ENCODE measurements at places on chromosomes 16 and 17. TPM values are rescaled to one million over a fixed set of nuclear protein-coding genes. Genes with fewer than 3 reads are reported as not detected.

- no peak overlapping the region for H3K4me3 ChIP-seq
- DNase-seq = no peak
- H3K36me3 ChIP-seq = no peaks in the 10 kb centered on the region
- H3K4me1 ChIP-seq = no peaks in the 10 kb centered on the region
Measured at GRCh38 chr16:71421911-71422310, 19.9 kb downstream of the TLE7 start.

DNA sequence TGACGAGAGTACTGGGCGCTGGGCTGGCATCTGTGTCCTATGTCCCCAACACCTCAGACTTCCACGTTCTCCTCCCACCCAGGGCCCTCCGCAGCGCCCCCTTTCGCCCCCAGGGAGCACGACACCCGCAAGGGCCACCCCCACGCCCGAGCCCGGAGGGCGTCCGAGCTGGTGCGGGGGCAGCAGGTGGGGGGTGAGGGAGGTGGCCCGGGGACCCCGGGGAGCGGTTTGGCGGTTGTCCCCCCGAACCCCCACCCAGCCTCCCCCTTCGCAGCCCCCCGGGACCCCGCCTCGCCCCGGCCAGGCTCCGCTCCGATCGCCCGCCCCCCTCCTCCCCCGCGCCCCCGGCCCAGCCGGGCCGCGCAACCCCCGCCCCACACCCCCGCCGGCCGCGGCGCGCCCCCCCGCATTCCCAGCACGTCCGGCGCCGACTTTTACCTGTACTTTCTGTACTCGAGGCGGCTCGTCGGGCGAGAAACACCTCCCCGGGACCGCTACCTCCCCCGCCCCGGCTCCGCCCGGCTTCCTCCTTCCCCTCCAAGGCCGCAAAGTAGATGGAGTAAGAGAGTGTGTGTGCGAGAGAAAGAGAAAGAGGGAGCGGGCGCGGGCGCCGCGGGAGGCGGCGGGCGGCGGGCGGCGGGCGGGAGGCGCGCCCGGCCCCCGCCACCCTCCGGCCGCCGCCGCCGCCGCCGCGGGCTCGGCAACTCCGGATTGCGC is 901 bp downstream of the CDYL2 start:
- no peak for DNase-seq
- no peak overlapping the region for H3K27ac ChIP-seq
- H3K36me3 ChIP-seq = no peaks in the 10 kb centered on the region
- peak overlapping the region; percentile 100 for H3K4me3 ChIP-seq

GRCh38 chr16:865026-865425 is 64.5 kb upstream of the GNG13 start:
- DNase-seq = no peak
- no peaks in the 10 kb centered on the region for H3K27me3 ChIP-seq
- H3K4me3 ChIP-seq = no peak overlapping the region
- H3K27ac ChIP-seq = no peak overlapping the region

Gene CCL16
- total RNA-seq = not detected

Gene SPN
- total RNA-seq = not detected

- H3K27me3 ChIP-seq = no peaks in the 10 kb centered on the region
- H3K4me3 ChIP-seq = no peak overlapping the region
- no peak for DNase-seq
- H3K27ac ChIP-seq = no peak overlapping the region
- H3K4me1 ChIP-seq = peaks cover 26% of the 10 kb centered on the region
Measured at GRCh38 chr16:8953064-8953463, 10.6 kb downstream of the USP7 start.

Gene MYH13
- not detected for total RNA-seq

DNA sequence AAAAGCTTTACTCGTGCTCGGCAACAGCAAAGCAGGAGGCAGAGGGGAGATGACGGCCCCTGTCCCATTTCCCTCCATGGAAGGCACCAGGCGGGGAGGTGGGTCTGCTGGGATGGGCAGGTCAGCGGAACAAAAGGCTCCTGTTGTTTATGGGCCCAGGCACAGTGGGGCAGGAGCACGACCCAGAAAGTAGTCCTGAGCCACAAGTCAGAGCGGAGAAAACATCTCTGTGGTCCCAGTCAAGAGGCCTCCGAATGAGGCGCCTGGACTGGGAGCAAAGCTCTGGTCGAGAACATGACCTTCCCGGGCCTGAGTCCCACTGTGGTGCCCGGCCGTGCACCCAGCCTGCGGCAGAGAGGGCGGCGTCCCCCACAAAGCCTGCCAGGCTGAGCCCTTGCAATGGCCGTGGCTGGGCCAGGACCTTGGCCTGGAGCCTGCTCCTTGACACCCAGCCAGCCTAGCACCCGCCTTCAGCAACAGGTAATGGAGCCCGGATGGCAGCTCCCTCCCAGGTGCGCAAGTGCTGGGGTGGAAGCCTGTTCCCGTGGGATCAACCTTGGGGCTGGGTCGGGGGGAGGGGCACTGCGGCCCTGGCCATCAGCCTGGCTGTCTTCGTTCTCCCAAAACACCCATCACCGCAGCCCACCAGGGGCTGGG is 3.6 kb downstream of the RFNG start:
- no peak overlapping the region for H3K4me3 ChIP-seq
- no peak overlapping the region for H3K27ac ChIP-seq
- H3K4me1 ChIP-seq = peaks cover 14% of the 10 kb centered on the region

Gene MYH2
- not detected for total RNA-seq

Gene CNP
- total RNA-seq = 50.3 TPM

Gene CDC42EP4
- total RNA-seq = 16.1 TPM

Gene PLK1
- 20.0 TPM for total RNA-seq

DNA sequence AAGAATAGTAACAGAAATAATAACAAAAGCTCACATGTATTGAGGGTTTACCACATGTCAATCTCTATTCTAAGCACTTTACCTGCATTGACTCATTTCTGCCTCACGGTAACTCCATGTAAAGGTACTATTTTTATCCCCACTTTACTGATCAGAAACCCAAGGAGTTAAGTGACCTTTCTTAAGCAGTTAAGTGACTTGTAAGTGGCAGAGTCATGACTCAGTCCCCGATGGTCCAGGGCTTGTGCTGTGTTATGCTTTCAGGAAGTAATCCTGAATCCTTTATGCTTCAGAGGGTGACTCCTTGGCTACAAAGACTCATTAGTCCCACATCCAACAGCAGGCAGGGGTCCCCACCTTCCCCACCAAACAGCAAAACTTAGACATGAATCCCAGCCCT is 66.5 kb downstream of the MRM1 start:
- H3K36me3 ChIP-seq = no peaks in the 10 kb centered on the region
- peaks cover 28% of the 10 kb centered on the region for H3K27me3 ChIP-seq
- DNase-seq = no peak

- H3K4me1 ChIP-seq = peaks cover 22% of the 10 kb centered on the region
- H3K27me3 ChIP-seq = no peaks in the 10 kb centered on the region
- H3K4me3 ChIP-seq = peak within 1 kb of the TSS; percentile 89
- peaks cover 4% of the 10 kb centered on the region for H3K36me3 ChIP-seq
- peak; percentile 83 for DNase-seq
- H3K27ac ChIP-seq = peak within 1 kb of the TSS; percentile 90
Measured at GRCh38 chr17:78925234-78925633, at the start of gene TIMP2. Gene TIMP2 (minus strand): TSS chr17:78925387. CDS start chr17:78925088, 299 bp downstream.

DNA sequence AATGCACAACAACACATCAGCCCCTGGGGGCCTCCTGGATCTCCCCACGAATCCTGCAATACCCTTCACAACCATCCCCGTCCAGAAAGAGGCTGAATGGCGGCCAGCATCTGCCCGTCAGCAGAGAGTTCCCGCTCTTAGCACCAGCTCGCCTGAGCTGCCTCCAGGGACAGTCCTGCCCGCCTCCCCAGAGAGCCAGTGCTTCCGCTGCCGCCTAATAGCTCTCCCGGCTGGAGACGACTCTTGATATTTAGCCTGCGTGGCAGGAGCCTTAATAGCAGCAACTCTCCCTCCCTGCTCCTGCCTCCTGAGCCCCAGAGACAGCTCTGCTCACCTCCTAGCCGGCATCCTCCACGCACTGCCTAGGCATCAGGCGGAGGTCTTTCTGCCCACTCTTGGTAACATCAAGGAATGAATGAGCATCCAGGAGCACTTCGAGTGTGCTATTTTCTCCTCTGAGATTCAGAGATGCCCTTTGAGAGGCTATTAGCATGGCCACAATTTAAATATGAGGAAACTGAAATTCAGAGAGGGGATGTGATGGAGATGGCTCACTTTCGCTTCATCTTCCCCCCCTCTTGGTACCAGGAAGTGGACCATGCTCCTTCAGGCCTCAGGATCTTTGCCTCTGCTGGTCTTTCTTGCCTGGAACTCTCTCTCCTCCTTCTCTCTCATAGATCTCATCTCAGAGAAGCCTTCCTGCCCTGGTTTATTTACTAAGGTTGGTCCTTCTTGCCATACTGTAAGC is 67.9 kb downstream of the RAI1 start:
- no peaks in the 10 kb centered on the region for H3K27me3 ChIP-seq
- peaks cover 20% of the 10 kb centered on the region for H3K4me1 ChIP-seq
- DNase-seq = no peak
- no peak overlapping the region for H3K4me3 ChIP-seq
- no peak overlapping the region for H3K27ac ChIP-seq

Gene CHAD
- total RNA-seq = not detected

Gene RGS9
- 1.4 TPM for total RNA-seq

Gene GDPD1
- total RNA-seq = 1.1 TPM

DNA sequence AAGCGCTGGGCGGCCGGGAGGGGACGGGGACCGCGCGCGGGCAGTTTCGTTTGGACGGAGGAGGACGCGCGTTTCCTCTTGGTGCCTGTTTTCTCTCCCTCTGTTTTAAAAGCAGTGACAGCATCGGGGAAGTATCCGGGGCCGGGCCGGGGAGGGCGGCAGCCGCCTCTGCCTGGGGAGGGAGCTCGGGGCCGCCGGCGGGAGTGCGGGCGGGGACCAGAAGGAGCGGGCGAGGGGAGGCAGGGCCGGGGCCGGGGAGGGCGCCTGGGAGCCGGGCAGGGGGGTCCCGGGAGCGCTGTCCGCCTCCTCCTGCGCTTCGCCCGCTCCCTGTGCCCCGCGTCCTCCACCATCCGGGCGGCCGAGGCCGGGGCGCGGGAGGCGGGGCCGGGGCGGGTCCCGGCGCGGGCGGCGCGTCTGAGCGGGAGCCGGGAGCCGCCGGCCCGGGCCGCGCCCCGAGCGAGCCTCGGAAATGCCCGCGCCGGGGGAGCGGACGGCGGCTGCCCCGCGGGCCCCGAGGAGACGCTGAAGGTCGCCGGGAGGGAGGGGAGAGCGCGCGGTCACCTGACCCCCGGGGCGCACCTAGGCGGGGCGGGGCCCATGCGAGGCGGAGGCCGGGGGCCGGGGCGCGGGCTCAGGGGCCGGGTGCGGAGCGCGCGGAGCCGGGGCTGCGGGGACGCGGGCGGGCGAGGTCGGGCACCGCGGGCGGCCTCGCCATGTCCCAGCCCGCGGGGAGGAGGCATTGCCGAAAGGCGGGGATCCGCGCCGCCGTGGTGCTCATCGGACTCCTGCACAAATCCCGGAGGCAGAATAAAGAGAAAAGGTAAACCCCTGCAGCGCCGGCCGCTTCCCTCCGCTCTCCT is 57.3 kb downstream of the RAP1GAP2 start:
- peaks cover 2% of the 10 kb centered on the region for H3K4me1 ChIP-seq
- H3K36me3 ChIP-seq = no peaks in the 10 kb centered on the region
- H3K27me3 ChIP-seq = no peaks in the 10 kb centered on the region
- peak overlapping the region; percentile 89 for H3K4me3 ChIP-seq
- peak overlapping the region; percentile 9 for H3K27ac ChIP-seq

- H3K27ac ChIP-seq = no peak overlapping the region
- peak; percentile 5 for DNase-seq
- H3K36me3 ChIP-seq = no peaks in the 10 kb centered on the region
- H3K4me3 ChIP-seq = no peak overlapping the region
- H3K4me1 ChIP-seq = no peaks in the 10 kb centered on the region
Measured at GRCh38 chr16:66457888-66458287, 30.8 kb downstream of the BEAN1 start.

Gene NUDT16L1
- 28.3 TPM for total RNA-seq

Gene RDM1
- not detected for total RNA-seq

GRCh38 chr16:84453061-84453752 is 51.3 kb downstream of the MEAK7 start:
- no peaks in the 10 kb centered on the region for H3K27me3 ChIP-seq
- no peaks in the 10 kb centered on the region for H3K36me3 ChIP-seq
- no peak for DNase-seq
- no peak overlapping the region for H3K4me3 ChIP-seq

Gene HOXB6
- total RNA-seq = 11.1 TPM

Gene SLC52A1
- not detected for total RNA-seq

DNA sequence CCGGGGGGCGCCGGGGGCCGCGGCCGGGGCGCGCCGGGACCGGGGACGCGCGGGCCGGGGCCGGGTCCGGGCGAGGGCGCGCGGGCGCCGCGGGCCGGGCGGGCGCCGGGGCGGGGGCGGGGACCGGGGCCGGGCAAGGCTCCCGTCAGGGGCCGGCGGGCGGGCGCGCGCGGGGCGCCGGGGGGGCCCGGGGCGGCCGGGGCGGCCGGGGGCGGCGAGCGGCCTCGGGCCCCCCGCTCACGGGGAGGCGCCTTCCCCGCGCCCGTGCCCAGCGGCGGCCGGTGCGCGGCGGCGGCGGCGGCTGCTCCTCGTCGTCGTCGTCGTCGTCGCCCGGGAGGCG is 563 bp downstream of the ZCCHC14 start:
- H3K27ac ChIP-seq = no peak overlapping the region
- no peaks in the 10 kb centered on the region for H3K27me3 ChIP-seq

DNA sequence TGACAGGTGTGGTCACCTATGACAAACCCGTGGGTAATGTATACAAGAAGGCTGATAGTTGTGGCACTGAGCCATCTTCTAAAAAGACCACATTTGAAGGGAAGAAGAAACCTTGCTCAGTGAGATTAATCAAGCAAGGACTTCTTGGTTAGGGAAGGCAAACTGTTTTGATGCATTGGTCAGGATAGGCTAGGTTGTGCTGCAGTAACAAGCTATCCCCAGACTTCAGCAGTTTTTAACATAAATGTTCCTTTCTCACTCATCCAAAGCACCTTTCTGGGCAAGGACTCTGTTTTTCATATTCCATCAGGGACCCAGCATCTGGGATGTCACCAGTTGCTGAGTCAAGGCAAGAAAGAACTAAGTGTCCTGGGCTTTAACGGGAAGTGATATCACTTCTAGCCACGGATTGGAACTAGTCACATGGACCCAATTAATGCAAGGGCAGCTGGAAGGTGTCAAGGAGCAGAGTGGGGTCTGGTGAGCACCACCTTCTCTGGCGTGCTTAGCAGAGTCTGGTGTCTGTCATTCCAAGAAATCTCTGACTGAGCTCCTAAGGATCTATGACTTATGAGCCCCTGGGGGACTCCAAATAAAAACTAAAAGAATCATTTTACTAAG is 52.0 kb upstream of the CCL2 start:
- H3K4me1 ChIP-seq = no peaks in the 10 kb centered on the region
- no peak overlapping the region for H3K4me3 ChIP-seq
- DNase-seq = no peak
- no peaks in the 10 kb centered on the region for H3K36me3 ChIP-seq
- no peak overlapping the region for H3K27ac ChIP-seq

GRCh38 chr16:27353853-27354252 is 40.1 kb downstream of the IL4R start:
- H3K27me3 ChIP-seq = no peaks in the 10 kb centered on the region
- no peak overlapping the region for H3K4me3 ChIP-seq
- no peak for DNase-seq
- no peak overlapping the region for H3K27ac ChIP-seq

- no peak overlapping the region for H3K4me3 ChIP-seq
- no peak overlapping the region for H3K27ac ChIP-seq
- DNase-seq = no peak
Measured at GRCh38 chr16:29745121-29745852, 503 bp downstream of the C16orf54 start.

- no peaks in the 10 kb centered on the region for H3K27me3 ChIP-seq
- DNase-seq = no peak
- H3K4me1 ChIP-seq = no peaks in the 10 kb centered on the region
- H3K36me3 ChIP-seq = no peaks in the 10 kb centered on the region
- H3K27ac ChIP-seq = no peak overlapping the region
Measured at GRCh38 chr17:14886200-14886739, 378.9 kb downstream of the PMP22 start.

Gene SLFN11
- 114 TPM for total RNA-seq
